MM.1S (cell line): ENCODE measurements at places on chromosomes 12 and 14.

DNA sequence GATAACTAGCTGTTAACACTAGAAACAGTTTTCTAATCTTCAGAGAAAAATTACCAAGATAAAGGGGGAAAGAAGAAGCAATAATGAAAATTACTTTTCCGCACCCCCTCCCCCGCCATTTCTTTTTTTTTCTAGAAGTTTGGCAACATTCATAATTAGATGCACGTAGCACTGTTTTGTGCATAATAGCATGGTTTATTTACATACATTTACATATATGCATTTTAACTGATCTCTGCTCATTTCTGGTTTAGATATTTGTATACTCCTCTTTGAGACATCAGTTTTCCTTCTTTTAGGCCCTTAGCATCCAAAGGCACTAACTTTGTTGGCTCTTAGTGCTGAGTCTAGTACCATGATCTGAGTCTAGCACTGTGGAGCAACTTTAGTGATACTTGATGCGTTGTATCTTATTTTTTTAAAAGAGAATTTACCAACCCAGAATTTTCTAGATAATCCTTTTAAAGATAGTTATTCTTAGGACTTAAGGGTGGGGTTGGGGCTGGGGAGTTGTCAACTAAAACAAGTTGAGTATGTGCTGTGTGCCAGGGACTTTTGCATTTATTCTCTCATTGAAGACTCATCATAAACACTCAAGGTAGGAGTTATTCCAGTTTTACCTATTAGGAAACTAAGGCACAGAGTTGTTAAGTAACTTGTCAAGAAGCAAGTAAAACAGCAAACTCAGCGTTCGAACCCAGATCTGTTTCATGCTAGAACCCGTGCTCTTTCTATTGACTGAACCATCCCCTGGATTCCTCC lies 110.5 kb downstream of the DIP2B start:
- H3K27me3 ChIP-seq, result no peaks in the 10 kb centered on the region
- no peak for DNase-seq
- H3K36me3 ChIP-seq, result no peaks in the 10 kb centered on the region
- no peak overlapping the region for H3K27ac ChIP-seq
- no peak overlapping the region for H3K4me3 ChIP-seq
- no peaks in the 10 kb centered on the region for H3K4me1 ChIP-seq

GRCh38 chr12:124637581-124637981 lies 70.2 kb upstream of the NCOR2 start:
- H3K27ac ChIP-seq, result no peak overlapping the region
- no peak overlapping the region for H3K4me3 ChIP-seq
- no peak for DNase-seq
- H3K27me3 ChIP-seq, result no peaks in the 10 kb centered on the region
- no peaks in the 10 kb centered on the region for H3K36me3 ChIP-seq

DNA sequence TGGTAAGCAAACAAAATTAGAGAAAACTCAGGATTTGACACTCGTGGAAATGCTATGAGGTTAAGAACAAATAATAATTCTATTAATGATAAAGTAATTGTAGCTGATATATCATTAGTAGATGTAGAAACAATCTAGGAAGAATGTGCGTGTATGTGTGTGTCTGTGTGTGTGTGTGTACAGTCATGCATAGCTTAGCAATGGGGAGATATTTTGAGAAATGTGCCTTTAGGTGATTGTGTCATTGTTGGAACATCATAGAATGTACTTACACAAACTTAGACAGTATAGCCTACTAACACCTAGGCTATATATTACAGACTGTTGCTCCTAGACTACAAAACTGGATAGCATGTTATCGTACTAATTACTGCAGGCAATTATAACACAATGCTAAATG lies 5.3 kb downstream of the CLEC2A start:
- H3K4me1 ChIP-seq, result 0 out of 2 replicates have a peak, but pooled peaks cover 6% of the 10 kb centered on the region
- no peak overlapping the region for H3K27ac ChIP-seq
- no peak overlapping the region for H3K4me3 ChIP-seq
- no peaks in the 10 kb centered on the region for H3K36me3 ChIP-seq
- peaks cover 5% of the 10 kb centered on the region for H3K27me3 ChIP-seq

GRCh38 chr12:109459247-109459646 lies 17.9 kb downstream of the KCTD10 start:
- DNase-seq, result no peak
- no peak overlapping the region for H3K27ac ChIP-seq
- H3K4me1 ChIP-seq, result peaks cover 8% of the 10 kb centered on the region

- H3K27ac ChIP-seq, result no peak overlapping the region
- H3K4me1 ChIP-seq, result no peaks in the 10 kb centered on the region
- H3K4me3 ChIP-seq, result no peak overlapping the region
- no peak for DNase-seq
- H3K27me3 ChIP-seq, result no peaks in the 10 kb centered on the region
Measured at GRCh38 chr12:63935361-63935760, 90.9 kb downstream of the SRGAP1 start.

- H3K27me3 ChIP-seq, result no peaks in the 10 kb centered on the region
- no peak overlapping the region for H3K27ac ChIP-seq
- H3K4me1 ChIP-seq, result no peaks in the 10 kb centered on the region
Measured at GRCh38 chr14:70726651-70727375, 82.5 kb downstream of the MAP3K9 start.

DNA sequence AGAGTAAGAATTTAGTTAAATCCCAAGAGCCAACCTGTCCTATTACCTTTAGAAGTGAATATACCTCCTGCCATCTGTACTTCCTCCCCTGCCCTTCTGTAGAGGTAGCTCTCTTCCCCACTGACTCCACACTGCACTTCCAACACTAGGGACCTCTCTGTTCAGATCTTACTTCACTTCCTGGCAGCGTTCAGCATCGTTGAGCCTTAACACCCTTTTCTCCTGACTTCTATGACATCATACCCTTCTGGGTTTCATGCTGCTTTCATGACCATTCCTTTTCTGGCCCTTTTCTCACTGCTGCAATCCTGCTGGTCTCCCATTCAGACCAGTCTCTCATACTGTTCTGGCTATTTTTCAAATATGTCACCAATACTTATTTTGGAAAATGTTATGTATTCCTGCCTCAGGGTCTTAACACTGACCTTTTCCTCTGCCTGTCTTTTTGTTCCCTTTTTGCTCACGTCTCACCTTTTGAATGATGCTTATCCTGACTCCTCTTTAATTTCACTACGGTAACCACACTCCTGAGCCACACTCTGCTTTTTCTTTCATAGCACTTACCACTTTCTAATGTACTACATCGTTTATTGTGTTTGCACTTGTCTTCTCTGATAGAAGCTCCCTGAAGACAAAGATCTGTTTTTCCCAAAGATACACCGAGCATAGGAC lies 67.6 kb downstream of the PLEKHA5 start:
- H3K27me3 ChIP-seq, result no peaks in the 10 kb centered on the region
- H3K36me3 ChIP-seq, result no peaks in the 10 kb centered on the region
- DNase-seq, result no peak
- H3K27ac ChIP-seq, result no peak overlapping the region
- no peak overlapping the region for H3K4me3 ChIP-seq

DNA sequence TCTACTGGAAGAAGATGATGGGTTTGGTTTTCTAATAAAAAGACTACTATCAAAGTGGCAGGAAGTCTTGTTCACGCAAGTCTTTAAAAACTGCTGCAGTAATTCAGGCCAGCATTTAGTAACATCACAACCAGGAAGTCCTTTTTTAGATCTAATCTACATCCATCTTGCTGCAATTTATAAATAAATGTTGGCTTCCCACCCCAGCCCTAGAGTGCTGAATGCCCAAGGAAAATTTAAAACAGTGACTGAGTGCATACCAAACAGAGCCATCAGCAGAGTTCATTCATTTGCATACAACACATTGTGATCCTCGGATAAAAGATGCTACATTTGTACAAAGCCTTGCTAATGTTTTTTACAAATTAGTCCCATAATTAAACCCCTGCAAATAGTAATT lies 72.1 kb downstream of the PHLDA1 start:
- H3K36me3 ChIP-seq, result no peaks in the 10 kb centered on the region
- DNase-seq, result peak; percentile 64
- peaks cover 63% of the 10 kb centered on the region for H3K4me1 ChIP-seq
- H3K27ac ChIP-seq, result peak overlapping the region; percentile 99

- H3K4me1 ChIP-seq, result no peaks in the 10 kb centered on the region
- H3K27ac ChIP-seq, result no peak overlapping the region
- no peak for DNase-seq
- H3K4me3 ChIP-seq, result no peak overlapping the region
Measured at GRCh38 chr14:71730471-71730870, 201.8 kb upstream of the RGS6 start.

DNA sequence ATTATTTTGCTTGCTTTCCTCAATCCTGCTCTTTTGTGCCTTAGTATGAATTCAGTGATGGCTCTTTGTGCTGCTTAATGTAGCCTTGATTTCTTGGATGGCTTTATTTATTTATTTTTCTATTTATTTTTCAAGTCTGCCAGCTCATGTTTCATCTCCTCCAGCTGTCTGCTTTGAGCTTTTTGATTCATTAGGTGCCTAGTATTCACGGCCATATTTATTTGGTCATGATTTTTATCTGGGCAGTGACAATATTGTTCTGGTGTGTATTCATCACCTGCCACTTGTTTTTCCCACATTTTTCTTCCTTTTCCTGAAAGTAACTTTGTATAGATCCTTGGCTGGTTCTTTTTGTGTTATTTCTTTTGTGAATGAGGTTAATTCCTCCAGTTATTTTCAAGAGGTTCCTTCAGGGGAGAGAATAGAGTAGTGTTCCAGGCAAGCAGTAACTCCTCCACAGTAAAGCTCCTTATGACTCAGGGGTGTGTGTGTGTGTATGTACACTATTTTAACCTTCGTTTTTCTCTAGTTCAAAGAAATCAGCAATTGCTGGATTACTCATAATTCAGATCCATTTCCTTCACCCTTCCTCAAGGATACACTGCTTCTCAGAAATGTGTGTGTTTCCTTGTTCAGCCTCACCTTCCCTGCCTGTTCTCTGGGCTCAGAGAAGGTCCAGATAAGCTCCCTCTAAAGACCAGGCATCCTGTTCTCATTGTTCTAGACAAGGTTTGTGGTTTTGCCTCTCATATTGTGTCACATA lies 51.6 kb upstream of the PMCH start:
- no peak overlapping the region for H3K27ac ChIP-seq
- no peak for DNase-seq
- H3K36me3 ChIP-seq, result no peaks in the 10 kb centered on the region
- no peak overlapping the region for H3K4me3 ChIP-seq
- H3K27me3 ChIP-seq, result no peaks in the 10 kb centered on the region

DNA sequence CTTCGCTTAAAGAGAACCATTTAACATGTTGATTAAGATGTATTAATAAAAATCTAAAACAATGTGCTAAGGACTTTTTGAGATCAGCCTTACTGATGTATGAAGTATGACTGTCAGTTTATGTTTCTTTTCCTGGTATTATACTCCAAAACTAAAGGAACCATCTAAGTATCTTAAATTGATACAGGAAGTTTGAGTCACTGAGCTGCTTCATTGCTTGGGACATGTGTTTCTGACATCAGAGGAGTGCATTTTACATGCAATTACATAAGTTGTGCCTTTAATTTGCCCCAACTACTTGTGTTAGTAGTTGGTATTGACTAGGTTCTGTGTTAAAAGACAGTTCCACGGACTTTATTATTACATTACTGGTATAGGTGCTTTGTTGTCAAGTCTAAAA lies 50.9 kb downstream of the PROX2 start:
- H3K4me3 ChIP-seq, result no peak overlapping the region
- H3K4me1 ChIP-seq, result no peaks in the 10 kb centered on the region
- DNase-seq, result no peak
- H3K36me3 ChIP-seq, result no peaks in the 10 kb centered on the region
- no peaks in the 10 kb centered on the region for H3K27me3 ChIP-seq

DNA sequence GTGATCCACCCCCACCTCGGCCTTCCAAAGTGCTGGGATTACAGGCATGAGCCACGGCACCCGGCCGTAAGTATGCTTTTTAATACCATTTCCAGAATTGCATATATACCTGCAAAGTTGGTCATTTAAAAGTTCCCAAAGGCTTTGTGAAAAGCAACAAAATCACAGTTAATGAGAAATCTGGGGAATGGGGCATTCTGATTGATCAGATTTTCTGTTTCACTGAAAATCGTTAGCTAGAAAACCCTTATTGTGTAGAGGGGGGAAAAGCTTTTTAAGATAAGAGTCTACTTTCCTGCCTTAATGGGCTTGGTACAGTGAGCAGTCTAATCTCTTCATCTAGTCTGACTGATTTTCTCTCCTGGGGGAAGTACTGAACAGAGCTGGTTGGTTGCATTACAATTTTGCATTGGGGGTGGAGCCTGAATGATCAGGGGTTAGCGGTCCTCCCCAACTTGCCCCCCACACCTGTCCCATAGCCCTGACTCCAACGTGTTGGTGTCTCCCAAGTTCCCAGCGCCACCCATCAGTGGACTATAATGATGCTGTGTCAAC lies 23.8 kb downstream of the IL31 start:
- no peak overlapping the region for H3K27ac ChIP-seq
- H3K4me1 ChIP-seq, result no peaks in the 10 kb centered on the region
- H3K4me3 ChIP-seq, result no peak overlapping the region
- no peak for DNase-seq

DNA sequence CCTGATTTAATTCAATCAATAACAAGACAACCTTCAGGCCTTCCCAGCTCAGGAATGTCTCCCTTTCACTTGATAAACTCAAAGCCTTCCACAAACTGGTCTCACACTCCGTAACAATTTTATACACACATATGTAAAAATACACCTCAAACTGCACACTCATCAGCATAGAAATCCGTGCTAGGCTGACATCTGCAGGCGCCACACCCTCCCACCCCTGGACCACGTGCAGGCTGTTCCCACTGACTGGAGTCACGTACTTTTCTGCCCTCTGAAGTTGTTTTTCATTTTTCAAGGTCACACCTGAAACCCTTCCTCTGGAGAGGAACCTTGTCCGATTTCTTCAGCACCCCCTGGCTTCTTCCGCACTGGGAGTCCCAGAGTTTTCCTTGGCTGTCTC lies 27.6 kb downstream of the FBXO21 start:
- no peaks in the 10 kb centered on the region for H3K27me3 ChIP-seq
- H3K4me1 ChIP-seq, result peaks cover 39% of the 10 kb centered on the region
- H3K27ac ChIP-seq, result peak overlapping the region; percentile 97; the same call in 1 of the 2 replicates
- DNase-seq, result no peak
- no peak overlapping the region for H3K4me3 ChIP-seq

DNA sequence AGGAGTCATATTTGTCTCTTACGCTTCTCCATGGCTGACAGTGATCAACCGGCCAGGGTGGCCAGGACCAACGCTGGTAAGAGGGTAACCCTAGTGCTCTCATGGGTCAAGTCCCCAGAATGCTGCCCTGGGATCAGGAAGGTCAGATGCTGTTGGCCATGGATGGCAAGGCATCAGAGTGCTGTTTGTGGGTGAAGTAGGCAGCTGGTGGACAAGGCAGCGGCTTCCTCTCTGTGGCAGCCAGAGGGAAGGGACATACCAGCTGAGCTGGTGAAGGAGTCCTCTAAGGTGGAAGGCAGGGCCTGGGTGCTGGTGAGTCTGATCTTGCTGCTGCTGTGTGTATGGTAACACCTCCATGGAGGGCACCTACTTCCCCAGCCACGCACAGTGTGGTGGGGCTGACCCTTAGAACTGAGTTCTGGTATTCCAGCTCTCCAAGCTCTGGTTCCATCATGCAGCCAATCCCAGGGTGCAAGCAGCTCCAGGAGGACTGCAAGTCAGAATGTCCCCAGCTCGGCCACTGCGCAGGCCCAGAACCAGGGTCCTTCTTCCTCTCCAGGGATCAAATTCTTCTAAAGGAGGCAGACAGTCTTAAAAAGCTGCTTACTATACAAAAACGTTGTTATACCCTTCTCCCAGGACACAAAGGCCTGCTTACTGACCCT lies 13.4 kb upstream of the SMOC1 start:
- H3K36me3 ChIP-seq, result no peaks in the 10 kb centered on the region
- DNase-seq, result no peak
- H3K4me1 ChIP-seq, result no peaks in the 10 kb centered on the region
- H3K4me3 ChIP-seq, result no peak overlapping the region
- H3K27ac ChIP-seq, result no peak overlapping the region
